D721Med (cell line): ENCODE measurements at places on chromosomes 4 and X.

DNA sequence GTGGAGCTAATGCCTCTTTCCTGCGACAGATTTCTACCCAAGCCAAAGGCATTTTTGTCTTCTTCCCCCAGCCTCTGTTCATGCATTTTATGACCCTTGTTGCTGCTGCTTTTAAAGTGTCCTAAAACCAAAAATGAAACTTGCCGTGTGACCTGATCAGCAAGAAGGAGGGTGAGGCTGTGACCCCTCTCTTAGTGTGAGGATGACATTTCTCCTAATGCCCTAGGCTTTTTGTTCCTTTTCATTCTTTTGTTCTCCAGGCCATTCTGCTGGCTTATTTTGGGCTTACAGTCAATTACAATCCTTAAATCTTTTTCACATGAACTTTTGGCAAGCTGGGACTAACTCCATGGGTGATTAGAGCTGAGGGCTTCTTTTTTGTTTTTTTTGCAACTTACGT is 34.4 kb downstream of the PTTG2 start:
- no peak for DNase-seq

- DNase-seq, result no peak
Measured at GRCh38 chrX:130179579-130180215, 7.9 kb downstream of the RAB33A start.

DNA sequence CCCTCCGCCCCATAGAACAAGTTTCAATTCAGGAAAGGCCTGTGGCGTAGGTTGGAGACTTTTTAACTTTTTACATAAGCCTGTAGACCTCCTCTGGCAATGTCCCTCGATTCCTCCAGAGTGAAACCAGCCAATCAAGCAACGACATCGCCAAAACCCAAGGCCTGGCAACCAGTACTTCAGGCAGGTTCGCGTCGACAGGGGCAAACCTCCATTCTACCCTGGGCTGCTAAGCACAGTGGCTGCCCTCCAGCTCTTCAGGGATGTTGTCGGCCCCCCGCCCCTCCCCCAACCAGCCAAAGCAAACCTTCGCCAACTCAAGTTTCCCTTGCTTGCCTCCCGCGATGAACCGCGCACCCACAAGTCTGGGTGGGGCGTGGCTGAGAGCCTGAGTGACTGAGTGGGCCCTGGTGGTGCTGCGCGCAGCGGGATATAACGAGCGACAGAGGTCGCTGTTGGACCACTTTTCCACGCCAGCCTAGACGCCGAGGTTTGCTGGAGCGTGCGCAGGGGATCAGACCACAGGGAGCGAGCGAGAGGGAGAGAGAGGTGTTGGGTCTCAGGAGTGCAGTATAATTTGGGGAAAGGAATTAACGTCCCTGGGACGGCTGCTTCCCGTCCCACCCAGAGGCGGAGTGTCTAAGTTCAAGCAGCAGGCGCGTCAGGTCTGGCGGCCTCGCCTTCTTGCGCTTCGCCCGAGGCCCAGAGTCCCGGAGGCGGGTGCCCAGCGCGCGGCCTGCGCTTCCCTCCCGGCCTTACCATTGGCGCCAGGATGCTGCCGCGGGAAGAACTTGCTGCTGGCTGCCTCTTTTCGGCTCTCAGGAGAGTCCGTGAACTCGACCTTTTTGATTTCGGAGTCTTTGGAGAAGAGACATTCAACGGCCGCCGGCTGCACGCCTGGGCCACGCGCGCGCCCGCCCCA is 9.0 kb upstream of the PITX2 start:
- DNase-seq, result peak; percentile 62

- DNase-seq, result no peak
Measured at GRCh38 chrX:11881485-11882170, 123.6 kb downstream of the MSL3 start.

- DNase-seq, result no peak
Measured at GRCh38 chrX:9647431-9647830, 118.2 kb downstream of the GPR143 start.

DNA sequence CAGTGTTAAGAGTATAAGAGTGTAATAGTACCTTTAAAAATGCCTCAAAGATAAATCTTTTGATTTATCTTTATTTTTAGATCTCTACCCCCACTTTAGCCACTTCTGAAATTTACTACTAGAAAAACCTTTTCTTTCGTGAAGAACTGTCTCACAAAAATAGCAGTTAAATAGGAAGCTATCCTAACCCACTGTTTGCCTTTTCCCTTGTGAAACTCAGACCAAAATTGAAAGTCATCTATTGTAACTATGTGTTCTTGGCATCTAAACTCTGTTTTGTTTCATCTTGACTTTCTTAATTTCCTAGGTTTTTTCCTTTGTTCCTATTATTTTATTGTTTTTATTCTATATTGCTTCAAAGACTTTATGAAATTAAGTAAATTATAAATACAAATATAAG is 7.8 kb upstream of the TMEM144 start:
- DNase-seq, result no peak

GRCh38 chr4:119854364-119854763 is 212.3 kb downstream of the MAD2L1 start:
- no peak for DNase-seq

DNA sequence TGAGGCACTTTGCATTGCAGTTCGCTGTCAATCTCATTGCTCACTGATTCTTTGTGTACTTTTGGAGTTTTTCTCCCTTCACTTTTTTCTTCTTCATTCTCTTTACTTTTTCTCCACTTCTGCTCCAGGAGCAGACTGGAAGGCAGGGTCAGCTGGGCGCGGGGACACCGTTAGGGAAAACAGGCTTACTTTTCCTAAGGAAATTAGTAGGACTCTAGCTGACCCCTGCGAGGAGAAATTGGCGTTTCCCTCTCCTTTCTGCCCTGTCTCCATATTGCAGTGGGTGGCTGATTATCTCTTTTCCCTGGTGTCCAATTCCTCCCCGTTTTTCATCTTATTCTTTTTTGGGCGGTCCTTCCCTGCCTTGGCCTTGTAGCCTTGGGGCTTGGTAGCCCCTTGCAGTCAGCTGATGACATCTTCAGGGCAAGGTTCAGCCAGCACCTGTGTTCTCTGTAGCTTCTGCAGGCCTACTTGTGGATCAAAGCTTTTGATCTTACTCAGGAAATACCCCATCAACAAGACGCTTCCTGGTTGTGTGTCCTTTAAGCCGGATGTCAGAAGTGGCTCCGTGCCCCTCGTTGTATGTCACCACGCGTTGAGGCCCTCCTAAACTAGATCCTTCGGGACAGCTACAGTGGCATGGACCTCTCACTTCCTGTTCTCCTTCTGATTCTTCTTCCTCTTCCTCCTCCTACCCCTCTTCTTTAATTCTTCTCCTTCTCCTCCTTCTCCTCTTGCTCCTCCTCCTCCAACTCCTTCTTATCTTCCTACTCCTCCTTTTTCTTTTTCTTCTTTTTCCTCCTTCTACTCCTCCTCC is 36.1 kb downstream of the NBDY start:
- DNase-seq, result no peak

DNA sequence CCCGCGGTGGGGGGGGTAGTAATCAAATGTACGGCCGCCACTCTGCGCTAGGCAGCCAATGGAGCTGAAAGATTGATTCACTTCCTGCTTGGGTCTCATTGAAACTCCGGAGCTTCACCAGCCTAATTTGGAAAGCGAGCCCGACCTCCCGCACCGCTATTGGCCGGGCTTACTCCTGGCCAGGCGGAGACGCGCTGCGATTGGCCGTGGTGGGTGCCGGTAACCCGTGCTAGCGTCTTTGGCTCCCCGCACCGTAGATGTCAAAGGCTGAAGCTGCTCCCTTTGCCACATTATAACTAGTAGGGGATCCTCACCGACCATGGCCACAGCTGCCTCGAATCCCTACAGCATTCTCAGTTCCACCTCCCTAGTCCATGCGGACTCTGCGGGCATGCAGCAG is at the start of gene POU3F4:
TSS of gene POU3F4 (plus strand) at position 285 of the 400 bp plus-strand sequence. CDS start at position 320, 35 bp downstream.
- no peak for DNase-seq

GRCh38 chr4:3413675-3414420 is 27.9 kb upstream of the HGFAC start:
- DNase-seq, result no peak

GRCh38 chr4:173386751-173387150 is 12.2 kb downstream of the SCRG1 start:
- no peak for DNase-seq

DNA sequence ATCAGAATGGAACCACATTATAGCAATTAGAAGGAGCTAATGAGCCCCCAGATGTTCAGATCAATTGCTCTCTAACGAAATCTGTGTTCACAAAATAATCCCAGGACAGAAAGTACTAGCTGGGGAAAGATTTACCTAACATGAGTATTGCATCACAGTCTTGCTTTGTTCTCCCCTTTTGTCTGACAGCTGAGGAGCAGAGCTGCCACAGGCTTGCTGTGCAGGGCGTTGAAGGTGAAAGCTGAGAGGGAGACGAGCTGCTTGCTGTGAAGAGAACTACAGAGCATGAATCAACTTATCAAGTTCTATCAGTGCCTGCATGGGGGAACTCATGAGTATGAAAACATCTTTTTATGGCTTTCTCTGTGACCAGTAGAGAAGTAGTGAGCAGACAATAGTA is 441.2 kb downstream of the CENPC start:
- no peak for DNase-seq

DNA sequence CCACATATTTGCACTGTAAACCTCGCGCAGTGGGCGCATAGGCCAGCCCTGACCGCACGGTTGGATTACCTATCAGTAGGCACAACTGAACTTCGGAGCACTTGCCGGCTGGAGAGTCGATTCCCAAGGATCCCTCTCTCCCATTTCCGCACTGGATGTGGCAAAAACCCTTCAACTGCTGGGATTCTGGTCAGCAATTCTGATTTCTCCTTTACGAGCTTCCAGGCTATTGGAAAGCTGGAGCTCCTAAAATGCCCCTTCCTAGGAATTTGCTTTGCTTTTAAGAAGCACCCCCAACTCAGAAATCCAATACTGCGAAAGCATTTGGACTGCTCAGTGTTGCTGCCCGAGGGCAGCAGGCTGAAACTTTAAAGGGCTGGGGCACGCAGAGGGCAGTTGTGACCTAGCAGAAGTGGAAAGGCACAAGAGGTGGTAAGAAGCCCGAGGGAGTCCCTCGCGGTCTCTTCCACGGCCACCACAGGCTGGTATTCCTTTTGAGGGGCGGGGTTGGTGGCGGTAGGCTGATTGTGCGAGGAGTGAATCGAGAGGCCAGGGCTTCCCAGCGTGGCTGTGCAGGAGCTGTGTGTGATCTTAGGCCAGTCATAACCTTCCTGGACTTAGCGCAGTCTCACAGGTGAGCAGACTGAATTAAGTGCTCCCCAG is 1.6 kb downstream of the ZAR1 start:
- no peak for DNase-seq

DNA sequence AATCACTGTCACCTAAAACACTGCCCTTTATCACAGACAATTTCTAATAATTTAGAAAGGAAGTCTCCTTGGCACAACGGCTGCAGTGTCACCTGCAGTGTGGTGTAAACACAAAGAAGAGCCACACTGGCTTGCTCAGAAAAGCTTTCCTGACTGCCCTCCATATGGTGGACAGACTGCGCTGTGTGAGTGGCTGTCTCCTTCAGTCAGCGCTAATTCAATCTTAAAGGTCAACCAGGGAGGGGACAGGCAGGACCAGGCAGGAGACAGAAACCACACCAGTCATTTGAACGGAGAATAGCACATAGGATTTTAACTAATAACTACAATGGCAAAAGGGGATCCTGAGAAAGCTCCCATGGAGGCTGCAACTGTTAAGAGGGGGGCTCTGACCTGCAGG is 132.1 kb downstream of the NSUN7 start:
- DNase-seq, result no peak

DNA sequence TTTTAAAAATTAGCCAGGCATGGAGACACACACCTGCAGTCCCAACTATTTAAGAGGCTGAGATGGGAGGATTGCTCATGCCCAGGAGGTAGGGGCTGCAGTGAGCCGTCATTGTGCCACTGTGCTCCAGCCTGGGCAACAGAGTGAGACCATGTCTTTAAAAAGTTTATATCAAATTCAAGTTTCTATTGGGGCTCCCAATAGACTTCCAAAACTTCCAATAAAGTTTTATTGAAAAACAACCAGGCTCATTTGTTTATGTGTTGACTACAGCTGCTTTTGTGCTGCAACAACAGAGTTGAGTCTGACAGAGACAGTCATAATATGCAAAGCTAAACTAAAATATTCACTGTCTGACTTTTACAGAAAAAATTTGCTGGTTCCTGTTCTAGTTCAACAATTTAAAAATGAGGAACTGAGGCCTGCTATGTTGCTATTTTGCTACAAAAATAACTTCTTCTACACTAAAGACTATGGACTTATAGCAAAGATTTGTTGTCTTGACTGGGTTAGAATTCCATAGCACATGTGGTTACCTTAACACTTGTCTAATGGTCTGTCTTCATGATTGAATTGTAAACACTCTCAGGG is 63.3 kb upstream of the RELL1 start:
- DNase-seq, result no peak

DNA sequence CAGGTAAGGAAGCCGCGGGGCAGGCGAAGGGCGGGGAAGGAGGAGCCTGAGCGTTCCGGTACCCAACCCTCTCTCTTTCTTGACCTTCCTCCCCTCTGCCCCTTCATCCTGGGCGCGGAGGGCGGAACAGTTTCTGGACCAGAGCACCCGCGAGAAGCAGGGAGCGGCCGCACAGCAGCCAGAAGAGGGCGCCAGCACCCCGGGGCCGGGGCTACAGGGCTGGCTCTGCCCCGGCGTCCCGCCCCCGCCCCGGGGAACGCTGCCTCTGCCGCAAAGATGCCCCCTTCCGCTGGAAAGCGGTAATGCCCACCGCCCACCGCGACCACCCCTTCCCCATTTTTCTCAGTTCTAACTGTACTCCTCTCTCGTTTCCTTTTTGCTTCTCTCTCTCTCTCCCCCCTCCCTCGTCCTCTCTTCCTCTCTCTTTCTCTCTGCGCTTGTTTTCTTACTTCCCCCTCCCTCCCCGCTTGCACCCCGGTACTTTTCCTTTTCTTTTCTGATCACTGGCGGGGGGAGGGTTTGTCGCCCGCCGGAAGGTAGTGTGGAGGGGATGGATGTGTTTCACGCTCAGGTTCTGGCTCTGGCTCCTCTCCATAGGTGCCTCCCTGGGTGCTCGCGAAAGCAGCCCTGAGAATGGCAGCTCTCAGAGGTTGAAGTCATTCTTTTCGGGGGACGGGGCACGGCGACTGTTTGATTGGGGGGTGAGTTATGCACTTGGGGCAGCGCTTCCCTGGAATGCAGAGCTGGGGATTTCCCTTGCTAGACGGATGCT is 13.1 kb upstream of the PRDM8 start:
- no peak for DNase-seq

DNA sequence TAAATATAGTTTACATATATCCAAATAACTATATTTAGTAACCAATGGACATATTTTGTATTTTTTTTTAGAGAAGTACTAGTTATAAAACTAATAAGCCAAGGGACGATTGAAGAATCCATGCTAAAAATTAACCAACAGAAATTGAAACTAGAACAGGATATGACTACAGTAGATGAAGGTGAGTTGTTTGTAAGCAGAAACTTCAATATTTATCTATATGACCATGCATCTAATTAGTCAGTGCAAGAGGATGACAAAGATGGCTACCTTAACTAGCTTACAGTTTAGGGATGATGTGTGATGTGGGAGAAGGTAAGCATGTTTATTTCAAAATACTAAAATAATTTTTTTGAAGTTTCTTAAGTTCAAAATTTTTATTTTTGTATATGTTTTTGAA is 57.7 kb downstream of the HPGDS start:
- DNase-seq, result no peak

- no peak for DNase-seq
Measured at GRCh38 chr4:96205143-96205936, 365.4 kb downstream of the PDHA2 start.
